ENCODE measurements at places on chromosomes 3 and 15. TPM values are rescaled to one million over a fixed set of nuclear protein-coding genes. Genes with fewer than 3 reads are reported as not detected.

DNA sequence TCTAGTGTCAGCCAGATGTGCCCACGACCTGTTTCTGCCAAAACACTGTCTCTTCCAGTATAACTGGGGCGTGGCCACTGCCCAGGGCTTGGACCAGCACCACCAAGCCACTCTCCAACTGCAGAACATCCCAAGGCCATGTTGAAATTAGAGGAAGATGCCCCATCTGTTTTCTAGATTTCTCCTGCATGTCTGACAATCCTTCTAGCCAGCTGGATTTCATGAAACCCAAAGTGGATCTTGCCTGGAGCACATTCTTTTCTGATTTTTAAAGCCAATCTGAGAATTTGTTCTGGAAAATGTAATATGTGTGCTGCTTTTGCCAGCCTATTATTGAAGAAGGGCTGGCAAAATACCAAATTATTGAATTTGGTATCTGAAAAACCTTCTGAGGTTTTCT lies 182.5 kb downstream of the SLCO3A1 start:
- no peaks in the 10 kb centered on the region for H3K4me1 ChIP-seq
- H3K4me3 ChIP-seq, result no peak overlapping the region
- H3K36me3 ChIP-seq, result no peaks in the 10 kb centered on the region
- H3K27me3 ChIP-seq, result no peaks in the 10 kb centered on the region
- no peak for DNase-seq
- H3K27ac ChIP-seq, result no peak overlapping the region

GRCh38 chr3:135803028-135803692 lies 162.4 kb upstream of the PPP2R3A start:
- no peak overlapping the region for H3K4me3 ChIP-seq
- no peaks in the 10 kb centered on the region for H3K27me3 ChIP-seq
- DNase-seq, result no peak

- peaks cover 8% of the 10 kb centered on the region for H3K27me3 ChIP-seq
- H3K4me1 ChIP-seq, result no peaks in the 10 kb centered on the region
- no peak overlapping the region for H3K4me3 ChIP-seq
- no peak overlapping the region for H3K27ac ChIP-seq
These were observed 15.3 kb upstream of the TBC1D21 start for GRCh38 chr15:73858062-73858461.

The PPARG gene
- polyA plus RNA-seq, result not detected

The OIP5 gene
- polyA plus RNA-seq, result 47.9 TPM
